ENCODE measurements at places on chromosomes 2 and 18.
A peak's percentile ranks its signal among the peaks of the same experiment; 100 is the strongest.

DNA sequence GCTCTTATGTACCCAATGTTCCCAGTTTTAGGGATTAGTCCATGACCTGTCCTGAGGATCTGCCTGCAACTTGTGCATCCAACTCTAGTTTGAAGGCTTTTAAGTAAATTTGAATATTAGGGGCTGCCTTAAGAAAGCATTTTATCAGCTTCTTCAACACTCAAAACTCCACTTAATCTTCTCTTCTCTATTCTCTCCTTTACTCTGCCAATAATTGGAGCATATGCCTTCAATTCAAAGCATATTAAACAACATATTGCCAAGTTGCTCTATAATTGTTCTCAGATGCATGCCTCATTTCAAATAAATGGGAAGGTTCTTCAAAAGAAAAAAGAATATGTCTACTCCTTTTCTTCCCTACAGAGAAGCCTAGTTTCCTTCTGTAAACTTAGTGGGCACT is 84.8 kb upstream of the NCKAP5 start:
- no peak for DNase-seq

DNA sequence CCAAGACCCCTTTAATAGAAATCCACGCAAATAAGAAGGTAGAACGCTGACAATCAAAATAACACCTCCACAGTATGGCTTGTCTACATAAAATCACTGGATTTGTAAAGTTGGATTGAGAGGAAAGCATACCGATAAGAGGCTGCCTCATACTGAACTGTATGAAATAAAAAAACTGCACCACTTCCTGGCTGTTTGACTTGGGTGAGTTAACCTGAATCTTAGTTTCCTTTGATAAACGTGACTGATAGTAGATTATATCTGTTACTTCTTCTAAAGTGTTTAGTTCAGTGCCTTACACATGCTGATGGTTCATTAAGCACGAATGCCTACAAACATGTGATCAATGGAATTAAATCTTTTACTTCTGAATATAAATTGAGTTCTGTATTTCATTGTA is 140.4 kb upstream of the RNF152 start:
- DNase-seq: no peak

DNA sequence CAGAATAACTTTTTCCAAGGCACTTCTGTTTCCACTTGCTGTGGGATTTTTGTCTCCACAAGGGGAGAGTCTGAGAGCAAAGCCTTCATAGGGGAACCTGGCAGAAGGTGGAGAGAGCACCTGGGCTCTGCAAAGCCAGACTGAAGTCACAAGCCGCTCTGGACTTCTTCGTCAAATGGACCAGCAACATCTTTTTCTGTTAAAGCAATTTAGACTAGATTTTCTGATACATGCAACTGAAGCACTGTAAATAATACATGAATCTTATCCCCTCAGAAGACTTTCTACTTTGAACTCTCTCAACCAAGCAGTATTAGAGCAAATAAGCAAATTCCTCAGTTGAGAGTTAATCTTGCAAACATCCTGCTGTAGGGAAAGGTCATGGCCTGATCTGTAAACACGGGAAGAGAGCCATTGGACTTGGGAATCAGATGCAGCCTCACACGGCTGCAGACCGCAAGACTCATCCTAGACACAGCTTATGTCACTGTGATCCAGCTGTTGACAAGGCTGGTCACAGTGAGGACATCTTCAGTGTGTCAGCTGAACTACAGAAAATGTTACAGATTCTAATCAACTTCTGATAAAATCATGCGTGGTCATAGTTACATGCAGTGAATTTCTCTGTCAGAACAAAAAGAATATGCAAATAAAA is 3.2 kb downstream of the SH3YL1 start:
- DNase-seq: no peak

- no peak for DNase-seq
Observed at GRCh38 chr18:40048886-40049650, 1906.0 kb upstream of the PIK3C3 start.

DNA sequence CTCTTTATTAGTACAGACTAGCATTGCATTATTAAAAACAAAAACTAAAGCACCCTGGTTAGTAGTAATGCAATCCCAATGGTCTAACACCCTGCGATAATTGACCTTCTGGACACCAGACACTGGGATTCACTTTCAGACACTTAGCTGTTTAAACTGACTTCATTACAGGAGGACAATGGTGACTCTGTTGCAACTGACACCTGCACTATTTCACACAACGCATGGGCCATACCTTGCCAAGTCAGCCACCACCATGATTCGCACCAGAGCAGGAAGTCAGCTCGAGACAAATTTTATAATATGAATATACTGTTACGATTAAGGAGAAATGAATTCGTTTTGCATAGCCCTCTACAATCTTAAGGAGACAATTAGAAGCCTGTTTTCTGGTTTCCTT is 150.7 kb downstream of the MEIS1 start:
- no peak for DNase-seq

- DNase-seq: no peak
Observed at GRCh38 chr18:62353170-62353569, 28.1 kb downstream of the TNFRSF11A start.

GRCh38 chr18:79549638-79550000 is 130.0 kb upstream of the CTDP1 start:
- no peak for DNase-seq

- DNase-seq: no peak
Observed at GRCh38 chr2:34656632-34657031, 1057.5 kb upstream of the FAM98A start.

DNA sequence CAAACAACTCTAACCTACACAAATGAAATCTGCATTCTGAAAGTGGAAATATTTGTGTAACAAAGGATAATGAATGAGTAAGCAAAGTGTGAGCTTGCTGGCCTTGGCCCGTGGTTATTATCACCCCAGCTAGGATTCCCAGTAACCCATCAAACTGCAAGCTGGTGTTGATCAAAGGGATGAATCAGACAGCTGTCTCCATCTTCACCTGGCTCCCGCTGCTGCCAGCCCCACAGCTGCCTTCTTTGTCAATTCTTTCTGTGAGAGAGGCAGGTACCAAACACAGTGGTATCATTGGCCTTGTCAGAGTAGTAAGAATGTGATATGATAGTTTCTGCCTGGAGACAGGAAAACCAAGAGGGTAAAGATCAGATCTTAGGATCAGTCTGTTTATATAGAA is 25.2 kb upstream of the RGPD4 start:
- DNase-seq: no peak

DNA sequence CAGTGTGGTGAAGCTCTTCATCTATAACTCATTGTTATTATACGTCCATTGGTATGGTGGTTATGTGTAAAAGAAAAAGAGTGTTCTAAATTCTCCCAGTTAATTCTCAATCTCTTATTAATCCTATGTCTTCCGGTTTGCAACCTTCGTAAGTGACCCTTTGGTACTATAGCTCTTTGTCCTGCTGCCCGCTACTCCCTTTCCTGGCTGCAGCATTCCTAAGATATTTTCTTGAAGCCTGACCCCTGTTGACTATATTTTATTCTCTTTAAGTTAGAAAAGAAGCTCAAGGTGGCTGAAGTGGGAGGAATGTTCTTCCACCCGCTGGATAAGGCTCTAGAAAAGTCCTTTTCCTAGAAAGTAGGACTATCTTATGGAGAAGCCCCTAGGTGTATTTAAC is 684.8 kb downstream of the SOCS6 start:
- DNase-seq: no peak

DNA sequence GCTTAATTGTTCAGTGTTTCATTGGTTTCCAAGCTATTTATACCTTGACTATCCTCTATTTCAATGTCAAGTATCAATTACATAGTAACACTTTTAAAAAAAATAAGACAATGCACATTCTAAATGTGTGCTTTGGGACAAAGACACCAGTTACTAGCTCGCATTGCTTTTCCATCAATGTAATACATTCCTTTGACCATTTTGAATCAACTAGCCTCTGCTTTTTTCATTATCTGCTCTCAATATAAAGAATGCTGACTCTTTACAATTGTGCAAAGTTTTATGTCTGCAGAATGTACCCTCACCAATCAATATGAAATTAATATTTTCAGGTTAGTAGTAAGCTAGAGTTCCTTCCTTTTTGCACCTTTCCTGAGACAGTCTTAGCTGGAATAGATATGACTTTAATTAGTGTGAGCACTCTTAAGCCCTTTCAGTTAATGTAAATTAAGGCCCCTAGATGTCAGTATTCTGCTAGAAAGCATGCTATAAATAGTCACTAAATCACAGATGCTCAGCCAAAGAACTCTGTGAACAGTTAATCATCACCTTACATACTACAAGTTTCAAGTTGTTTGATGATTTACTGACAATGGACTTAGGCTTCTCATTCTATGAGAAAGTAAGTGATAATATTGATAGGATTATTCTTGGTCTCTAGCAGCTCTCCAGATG is 413.6 kb downstream of the PTH2R start:
- no peak for DNase-seq

DNA sequence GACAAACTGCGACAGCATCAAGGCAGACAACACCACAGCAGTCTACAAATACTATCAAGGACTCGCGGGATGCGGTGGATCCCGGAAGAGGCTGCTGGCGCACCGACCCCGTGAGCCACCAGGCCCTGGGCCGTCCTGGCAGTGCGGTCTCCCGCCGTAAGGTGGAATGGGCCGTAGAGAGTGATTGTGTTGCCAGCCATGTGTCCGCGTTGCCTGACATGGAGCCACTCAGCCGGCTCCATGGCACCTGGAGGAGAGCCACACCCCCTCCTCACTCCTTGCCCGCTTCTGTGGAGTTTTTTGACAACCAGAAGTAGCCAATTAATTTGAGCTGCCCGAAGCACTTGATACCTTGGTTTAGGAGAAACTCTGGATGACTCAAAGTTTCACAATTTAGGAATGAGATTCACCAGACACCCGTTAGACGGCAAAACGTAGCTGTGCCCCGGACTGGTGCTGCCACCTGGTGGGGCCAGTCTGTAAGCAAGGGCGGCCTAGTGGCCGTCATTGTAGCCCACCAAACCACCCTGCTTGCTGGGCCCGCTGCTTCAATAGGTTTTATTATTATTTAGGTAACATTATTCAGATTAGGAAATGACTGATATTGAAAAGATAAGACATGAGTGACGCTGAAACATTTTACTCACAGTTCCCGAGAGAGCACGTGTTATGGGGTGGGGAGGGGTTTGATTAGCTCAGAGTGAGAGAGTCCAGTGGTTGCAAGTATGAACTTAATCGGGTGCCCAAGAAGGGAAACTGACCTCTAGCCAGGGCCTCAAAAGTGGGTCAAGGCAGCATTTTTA is 10.2 kb upstream of the IMP4 start:
- peak; percentile 69 for DNase-seq

GRCh38 chr2:55901941-55902340 is 21.6 kb downstream of the EFEMP1 start:
- DNase-seq: no peak

- no peak for DNase-seq
Observed at GRCh38 chr2:127627740-127628571, 18.0 kb upstream of the GPR17 start.

GRCh38 chr18:23837591-23837990 is 148.3 kb downstream of the LAMA3 start:
- DNase-seq: no peak

DNA sequence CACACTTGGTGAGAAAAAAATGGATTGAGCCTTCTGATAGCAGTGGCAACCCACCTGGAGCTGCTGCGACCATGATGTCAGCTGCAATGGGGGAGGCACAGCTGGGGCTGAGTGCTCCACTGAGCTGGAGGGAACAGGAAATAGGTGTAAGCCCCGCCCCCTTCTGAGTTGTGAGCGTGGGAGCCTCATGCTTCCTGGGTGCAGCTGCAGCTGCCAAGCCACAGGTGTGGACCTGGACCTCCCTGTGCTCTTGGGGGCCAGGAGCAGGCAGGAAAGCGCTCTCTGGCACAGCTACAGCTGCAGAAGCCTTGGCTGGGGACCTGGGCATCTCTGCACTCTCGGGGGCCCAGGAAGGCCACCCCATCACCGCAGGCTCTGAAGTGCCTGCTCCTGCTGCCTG is 970.6 kb downstream of the DCDC2C start:
- no peak for DNase-seq

DNA sequence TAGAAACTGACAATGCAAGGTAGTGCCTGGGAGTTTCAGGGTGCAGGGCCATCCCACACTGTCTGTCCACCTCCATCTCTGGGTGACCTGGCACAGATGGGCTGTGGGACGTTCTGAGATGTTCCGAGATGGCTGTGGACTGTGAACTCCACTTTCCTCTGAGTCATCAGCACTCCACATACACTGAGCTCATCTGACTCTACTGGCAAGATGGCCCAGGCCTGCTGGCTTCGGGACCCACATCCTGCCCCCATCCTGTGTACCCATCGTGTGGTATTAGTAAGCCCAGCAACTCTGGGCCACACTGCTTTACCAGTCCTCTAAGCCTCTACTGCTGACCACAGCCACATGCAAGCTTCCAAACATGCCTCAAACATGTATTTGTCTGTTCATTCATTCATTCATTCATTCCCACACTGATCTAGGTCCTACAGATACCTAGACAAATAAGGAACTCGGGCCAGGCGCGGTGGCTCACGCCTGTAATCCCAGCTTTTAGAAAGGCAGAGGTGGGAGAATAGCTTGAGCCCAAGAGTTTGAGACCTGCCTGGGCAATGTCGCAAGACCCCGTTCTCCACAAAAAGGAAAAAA is 124.8 kb upstream of the CXCR4 start:
- DNase-seq: peak; percentile 54

DNA sequence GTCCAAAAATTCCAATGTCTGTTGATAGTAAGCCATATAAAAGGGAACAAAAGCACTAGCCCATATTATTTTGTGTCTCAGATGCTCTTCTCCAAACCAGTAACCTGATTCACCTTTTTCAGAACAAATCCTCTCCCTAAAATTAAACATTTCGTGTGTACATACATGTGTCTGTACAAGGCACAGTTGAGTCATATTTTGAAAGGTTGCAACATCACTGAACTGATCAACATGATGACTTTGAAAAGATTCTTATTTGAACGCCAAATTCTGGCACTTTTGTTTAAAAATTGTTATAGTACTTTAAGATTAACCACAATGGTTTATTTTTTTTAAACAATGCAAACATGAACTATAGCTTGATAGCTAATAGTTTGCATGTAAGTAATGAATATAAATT is 102.5 kb downstream of the RIT2 start:
- no peak for DNase-seq

DNA sequence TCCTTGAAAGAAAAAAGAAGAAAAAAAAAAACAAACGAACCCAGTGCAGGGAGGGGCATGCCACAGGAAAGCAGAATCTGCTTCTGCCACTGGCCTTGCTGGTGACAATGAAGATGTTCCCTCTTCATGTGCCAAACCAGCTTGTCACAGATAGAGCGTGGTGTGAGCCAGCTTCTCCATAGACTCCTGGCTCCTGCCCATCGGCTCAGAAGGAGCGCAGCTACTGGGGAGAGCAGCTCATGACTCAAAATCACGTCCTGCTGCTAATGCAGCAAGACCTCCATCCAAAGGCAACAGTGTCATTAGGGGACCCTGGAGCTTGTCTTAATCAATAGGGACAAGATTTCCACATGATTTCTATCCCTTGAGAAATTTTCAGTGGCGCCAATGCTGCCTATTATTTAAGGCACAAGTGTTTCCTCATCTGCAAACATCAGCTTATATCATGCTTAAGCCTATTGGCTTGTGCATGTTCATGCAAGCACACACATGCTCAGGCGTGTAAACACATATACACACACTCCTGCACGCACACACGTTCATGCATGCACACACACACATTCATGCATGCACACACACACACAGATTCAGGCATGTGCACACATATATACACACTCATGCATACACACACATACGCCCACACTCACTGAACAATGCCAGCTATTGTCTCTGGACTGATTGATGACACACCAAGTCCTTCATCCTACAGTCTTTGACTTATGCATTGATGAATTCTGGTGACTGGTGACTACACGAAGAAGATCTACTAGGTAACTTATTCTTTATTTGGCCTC is 682.0 kb upstream of the ID2 start:
- no peak for DNase-seq

- DNase-seq: no peak
Observed at GRCh38 chr2:52710810-52711618, 1056.6 kb upstream of the CHAC2 start.

All from activated CD4-positive, CD25-positive, alpha-beta regulatory T cell treated with anti-CD3 and anti-CD28 coated beads, Interleukin-2, amount 50 U/mL, for 72 hours (primary cell).